Aorta (tissue), 5 donors: ENCODE measurements at places on chromosomes 7 and 10.

DNA sequence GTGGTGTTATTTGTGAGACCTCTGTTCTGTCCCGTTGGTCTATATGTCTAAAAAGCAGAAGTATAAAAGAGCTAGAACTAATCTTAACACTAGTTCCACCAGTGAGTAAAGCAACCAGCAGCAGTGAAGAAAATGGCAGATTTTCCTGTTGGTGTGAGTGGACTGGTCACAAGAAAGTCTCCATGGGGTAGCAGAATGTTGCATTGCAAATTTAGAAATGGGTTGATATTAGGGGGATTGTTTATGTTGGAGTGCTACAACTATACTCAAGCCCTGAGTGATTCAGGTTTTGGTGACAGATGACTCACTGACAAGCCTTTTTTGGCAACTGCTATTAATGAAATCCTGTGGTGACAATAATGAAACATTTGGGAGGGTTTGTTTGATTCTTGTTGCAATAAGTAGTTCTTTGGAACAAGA, 5.6 kb downstream of the AVL9 start:
- no peak for DNase-seq

DNA sequence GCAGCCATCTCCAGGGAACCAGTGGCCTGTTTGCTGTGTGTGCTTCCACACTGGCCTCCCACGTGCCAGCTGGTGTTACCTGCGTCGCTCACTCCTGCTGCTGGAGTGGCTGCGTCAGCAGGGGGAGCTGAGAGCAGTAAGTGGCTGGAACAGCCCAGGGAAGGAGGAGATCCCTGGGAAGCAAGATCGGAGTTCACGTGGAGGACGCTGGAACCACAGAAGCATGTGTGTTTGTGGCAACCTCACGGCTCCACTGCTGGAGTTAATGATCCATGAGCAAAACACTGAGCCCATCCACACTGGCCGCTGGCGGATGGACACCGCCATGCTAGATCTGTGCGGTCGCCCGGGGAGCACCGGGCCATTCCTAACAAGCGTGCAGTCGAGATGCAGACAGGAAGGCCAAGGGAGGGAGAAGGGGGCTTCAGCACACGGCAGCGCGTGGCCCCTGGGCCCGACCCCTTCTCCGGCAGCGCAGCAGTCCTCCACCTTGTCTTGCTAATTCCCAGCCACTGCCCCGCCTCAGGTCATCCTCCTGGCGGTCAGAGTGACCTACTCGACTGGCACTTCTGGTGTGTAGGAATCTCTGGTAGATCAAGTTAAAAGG, 68.5 kb upstream of the EEPD1 start:
- DNase-seq = no peak

- peak; percentile 86 for DNase-seq
These were observed 285.6 kb downstream of the HGF start for GRCh38 chr7:81484261-81484660.

- no peak for DNase-seq
These were observed 57.5 kb downstream of the TRRAP start for GRCh38 chr7:98935811-98936210.

DNA sequence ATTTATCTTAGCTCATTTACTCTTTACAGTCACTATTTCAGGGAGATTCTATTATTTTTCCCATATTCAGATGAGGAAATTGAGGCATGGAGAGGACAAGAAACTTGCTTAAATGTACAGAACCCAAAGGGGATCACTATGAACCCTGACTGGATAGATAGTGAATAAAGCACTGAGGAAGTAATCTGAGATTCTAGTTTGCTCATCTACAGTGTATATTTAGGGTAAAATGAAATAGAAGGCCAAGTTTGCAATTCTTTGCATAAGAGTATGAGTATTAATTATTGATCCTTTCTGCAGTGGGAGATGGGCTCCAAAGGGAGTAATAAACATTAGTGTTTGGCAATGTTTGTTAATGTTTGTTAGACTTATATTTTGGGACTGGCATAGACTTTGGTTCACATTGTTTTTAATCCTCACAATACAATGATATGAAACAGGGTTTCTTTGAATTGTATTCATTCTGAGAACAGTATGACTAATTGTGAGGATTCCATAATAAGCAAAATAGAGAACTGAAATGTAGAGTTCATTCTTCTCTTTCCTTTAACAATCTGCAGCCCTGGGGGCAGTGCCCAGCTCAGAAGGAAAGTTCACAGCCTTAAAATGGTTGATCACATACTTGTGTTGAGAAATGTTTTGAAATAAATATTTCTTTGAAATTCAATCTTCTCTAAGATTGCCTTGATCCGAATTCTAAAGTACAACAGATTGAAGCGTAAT, 131.0 kb upstream of the ZNF804B start:
- no peak for DNase-seq

DNA sequence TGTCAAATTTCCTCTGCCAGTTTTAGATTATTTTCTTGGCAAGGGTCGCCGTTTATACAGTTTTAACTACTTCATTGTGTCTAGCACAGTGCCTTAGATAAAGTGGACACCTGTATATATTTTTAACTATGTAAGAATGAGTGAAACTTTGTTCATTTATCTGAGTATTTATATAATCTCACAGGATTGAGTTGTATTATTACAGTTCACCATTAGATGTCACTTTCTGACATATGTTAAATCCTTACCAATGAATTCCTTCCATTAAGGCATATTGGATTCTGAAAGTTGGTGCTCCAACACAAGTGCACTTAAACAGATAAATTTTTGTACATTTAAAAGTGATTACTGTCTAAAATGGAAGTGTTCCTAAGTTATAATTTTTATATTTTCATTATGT, 43.0 kb downstream of the ZMYND11 start:
- DNase-seq = no peak

- DNase-seq = no peak
These were observed 323.5 kb upstream of the POM121L12 start for GRCh38 chr7:52711951-52712350.

DNA sequence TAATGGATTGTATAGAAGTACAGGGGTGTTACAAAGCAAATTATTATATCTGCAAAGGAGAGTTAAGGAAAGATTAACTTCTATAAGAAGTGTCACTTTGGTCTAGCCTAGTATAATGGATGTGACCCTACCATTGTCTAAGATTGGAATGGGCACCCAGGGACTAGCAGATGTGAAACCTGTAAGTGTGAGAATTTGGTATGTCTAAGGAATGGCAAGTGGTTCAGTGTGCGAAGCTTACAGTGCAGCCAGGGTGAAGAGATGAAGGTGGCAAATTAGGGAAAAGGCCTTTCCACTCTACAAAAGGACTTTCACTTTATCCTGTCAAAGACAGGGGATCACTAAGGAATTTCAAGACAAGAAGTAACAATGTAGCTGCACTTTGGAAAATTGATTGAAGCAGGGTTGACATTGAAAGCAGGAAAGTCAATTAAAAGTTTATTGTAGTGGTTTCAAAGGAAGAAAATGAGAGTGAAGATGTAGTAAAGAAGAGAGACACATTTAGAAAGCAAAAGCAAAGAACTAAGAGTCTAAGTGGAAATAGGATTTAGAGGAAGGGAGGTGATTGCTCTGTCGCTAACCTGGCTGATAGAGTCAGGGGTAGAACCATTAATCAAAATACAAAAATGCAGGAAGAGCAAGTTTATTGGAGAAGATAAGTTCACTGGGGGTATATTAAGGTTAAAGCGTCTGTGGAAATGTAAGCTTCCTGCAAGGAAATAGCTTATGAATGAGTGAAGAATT, 47.4 kb downstream of the KCND2 start:
- DNase-seq = no peak

DNA sequence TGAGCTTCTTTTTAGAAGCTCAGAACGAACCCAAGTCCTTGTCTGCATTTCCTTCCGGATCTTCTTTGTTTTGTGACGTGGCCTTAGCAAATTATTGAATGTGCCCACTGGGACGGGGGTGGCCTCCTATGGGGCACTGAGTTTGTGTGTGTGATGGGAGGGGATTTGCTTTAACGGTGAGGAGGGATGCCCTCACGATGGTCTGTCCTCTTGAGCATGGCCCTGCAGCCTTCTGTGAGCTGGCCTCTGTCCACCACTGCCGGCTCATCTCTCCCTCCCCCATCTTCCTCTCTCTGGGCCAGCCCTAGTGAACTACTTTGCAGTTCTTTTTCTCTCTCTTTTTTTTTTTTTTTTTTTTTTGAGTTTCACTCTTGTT, 62.9 kb upstream of the MKRN1 start:
- no peak for DNase-seq

DNA sequence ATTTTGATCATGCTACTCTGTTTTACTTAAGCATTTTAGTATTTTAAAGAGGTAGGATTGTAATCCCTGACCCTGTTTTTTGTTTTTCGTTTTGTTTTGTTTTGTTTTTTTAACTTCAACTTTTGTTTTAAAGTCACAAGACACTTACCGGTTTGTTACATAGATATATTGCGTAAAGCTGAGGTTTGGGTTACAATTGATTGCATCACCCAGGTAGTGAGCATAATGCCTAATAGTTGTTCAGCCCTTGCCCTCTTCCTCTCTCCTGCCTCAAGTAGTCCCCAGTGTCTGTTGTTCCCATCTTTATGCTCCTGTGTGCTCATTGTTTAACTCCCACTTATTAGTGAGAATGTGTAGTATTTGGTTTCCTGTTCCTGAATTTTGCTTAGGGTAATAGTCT, 93.1 kb upstream of the TEX47 start:
- DNase-seq = no peak

GRCh38 chr10:78555128-78555527, 513.6 kb upstream of the ZMIZ1 start:
- no peak for DNase-seq

GRCh38 chr7:19413443-19413965, 268.3 kb upstream of the FERD3L start:
- no peak for DNase-seq

GRCh38 chr7:115593111-115593510, 437.5 kb downstream of the TFEC start:
- no peak for DNase-seq

GRCh38 chr10:14270370-14270769, 60.4 kb downstream of the FRMD4A start:
- DNase-seq = no peak

GRCh38 chr10:63553473-63553872, 32.3 kb downstream of the REEP3 start:
- DNase-seq = no peak

DNA sequence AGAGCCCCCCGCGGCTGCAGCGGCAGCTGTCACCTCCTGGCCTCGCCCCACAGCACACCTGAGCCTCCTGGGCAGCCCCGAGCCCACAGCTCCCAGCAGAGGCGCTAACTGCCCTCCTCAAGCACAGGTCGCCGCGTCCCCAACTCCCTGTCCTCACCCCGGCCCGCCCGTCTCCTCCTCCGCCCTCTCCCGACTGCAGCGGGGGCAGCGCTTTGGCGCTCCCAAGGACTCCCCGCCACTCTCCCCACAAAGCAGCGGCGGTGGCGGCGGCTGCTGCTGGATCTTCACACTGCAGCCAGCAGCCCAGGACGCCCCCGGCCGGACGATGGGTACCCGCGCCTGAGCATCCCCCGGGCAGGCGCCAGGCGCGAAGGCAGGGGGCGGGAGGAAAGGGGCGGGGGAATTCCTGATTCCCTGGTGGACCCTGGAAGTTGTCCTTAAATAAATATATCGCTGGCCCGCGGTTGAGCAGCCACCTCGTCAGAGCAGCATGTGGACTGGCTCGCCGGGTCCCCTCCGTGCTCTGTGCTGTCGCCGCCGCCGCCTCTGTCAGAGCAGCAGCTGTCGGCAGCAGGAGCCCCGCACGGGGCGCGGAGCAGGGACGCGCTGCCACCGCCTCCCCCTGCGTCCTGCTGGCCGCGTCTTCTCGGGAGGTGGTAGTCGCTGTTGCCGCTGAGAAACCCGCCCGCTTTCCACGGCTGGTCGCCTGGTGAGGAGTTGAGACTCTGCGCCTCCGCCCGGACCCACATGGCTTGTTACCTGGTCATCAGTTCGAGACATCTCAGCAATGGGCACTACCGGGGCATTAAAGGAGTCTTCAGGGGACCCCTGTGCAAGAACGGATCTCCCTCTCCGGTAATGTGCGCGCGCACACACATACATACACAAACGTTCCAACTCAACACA, at the start of gene ZNF804B:
ZNF804B (plus strand) TSS at position 471 of the 906 bp plus-strand sequence; CDS start at position 748, 277 bp downstream.
- DNase-seq = peak; percentile 76

DNA sequence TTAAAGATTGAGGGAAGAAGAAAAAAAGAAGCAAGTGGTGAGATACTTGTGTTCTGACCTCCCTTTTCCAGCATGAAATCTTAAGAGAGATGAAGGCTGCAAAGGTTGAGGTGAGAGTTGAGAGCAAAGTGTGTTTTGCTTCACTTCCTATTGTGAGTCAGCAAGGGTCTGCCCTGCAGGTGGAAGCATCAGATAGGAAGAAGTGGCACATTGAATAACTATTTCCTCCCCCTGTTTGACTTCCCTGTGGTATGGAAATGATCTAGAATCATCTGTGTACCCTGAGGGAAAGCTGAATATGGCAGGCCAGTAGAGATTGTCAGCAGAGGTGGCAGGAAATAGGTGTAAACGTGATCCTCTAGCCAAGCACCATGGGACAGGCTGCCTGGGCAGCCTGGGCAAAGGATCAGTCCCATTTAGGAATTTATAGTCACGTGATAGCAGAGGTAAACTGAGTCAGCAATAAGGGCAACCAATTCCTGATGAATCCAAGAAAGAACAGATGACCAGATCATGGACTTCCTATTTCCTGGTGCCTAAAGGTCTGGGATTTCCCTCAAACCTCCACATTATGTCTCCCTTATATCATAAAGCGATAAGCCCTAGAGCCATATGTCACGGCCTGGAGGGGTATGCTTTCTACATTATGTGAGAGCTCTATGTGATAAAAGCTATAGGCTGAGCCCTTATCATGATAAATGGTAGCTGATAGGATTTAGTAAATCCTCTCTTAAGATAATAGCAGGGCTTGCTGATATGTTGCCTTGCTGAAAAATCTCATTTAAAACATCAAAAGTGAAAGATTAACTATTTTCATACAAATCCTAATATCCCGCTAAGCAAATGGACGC, 287.0 kb downstream of the MDFIC start:
- no peak for DNase-seq

DNA sequence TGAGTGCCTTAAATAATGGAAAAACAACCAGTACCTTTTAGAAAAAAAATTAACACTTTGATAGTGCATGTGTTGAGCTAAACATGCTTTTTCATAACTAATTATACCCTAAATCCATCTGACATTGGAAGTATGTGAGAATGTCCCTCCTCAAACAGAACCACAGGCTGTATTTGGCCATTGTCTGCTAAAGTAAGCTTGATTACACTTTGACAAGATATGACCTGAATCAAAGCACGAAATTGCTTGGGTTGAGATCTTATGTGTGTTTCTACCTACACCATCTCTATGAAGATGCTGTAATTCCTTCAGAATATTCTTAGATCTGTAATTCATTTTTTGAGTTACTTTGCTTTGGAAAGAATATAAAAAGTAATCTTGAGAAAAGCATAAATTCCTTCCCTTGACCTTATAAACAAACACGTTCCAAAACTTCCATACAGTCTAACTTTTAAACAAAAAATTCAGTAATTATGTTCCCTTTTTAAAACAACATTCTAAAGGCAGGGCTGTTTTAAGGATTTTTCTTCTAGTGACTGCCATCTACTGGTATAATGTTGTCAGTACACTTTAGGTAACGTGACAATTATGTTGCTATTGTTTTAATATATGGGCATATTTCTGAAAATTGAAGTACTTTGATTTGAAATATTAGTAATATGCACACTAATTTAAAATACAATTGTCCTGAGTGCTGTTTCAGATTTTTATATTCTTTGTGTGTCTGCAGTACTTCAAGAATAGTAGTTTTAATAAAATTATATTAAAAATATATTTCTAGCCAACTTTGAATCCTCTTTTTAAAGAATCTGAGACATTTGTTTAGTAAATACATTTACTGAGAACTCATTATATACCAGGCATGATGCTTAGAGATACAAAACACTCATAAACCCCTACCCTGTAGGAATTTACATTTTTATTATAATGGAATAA, 20.9 kb downstream of the CD36 start:
- no peak for DNase-seq

GRCh38 chr7:26193432-26194207, 6.9 kb downstream of the HNRNPA2B1 start:
- no peak for DNase-seq

- DNase-seq = no peak
These were observed 149.8 kb downstream of the DYNC1I1 start for GRCh38 chr7:95922191-95922590.
